Hematopoietic multipotent progenitor cell treated with erythropoietin and hydrocortisone succinate and interleukin-3 and kit ligand, for 17 days (in vitro differentiated cells): ENCODE measurements at places on chromosomes 12 and 14.
A peak's percentile ranks its signal among the peaks of the same experiment; 100 is the strongest.

DNA sequence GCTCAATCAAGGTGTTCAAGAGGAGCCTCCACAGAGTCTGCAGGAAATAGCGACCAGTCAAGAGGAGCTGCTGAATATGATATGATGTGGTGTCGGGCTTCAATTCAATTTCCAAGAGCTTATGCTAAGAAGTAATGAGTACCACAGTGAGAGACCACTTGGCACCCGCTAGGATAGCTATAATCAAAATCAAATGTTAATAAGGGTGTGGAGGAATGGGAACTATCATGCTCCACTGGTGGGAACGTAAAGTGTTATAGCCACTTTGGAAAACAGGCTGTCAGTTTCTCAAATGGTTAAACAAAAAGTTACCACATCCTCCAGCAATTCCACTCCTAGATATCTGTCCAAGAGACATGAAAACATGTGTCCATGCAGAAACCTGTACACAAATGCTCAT is 6.7 kb downstream of the POLR3B start:
- no peak for DNase-seq

- DNase-seq = peak; percentile 10
Measured at GRCh38 chr14:25400607-25401206, 350.8 kb upstream of the STXBP6 start.

DNA sequence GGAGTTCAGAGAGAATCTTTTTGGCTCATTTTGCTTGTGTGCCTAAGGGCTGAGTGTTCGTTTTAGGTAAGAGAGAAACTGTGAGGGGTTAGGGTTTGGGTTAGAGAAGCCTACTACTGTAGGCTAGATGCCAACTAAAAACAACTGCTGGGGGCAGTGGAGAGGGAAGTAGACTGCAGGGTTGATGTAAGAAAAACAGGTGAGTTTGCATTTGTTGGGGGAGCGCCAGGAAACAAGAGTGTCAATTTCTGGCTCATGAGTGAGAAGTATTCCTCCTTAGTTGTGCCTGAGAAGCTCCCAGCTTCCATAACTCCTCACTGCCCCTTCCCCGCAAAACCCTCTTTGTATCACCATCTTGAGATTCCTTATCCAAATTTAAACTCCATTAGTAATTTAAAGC is 92.3 kb downstream of the DERA start:
- no peak for DNase-seq

DNA sequence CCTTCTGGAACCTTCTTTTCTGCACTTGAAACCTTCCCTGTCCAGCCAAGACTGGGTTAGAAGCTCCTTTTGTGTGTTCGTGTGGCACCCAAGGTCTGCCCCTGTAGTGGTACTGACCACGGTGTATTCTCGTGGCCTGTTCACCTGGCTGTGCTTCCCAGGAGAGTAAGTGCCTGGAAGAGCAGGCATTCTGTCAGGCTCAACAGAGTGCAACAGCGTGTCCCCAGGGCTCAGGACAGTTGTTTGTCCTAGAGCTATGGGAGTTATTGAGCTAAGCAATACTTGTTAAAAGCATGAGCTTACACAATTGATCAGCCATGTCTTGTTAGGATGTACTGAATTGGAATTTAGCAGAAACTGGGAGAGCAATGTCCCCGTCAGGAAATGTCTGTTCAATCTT is 12.9 kb upstream of the SLC38A2 start:
- DNase-seq = peak; percentile 14

GRCh38 chr12:58174316-58174715 is 232.9 kb downstream of the ATP23 start:
- DNase-seq = no peak
